ENCODE measurements at places on chromosomes 7 and 10.

GRCh38 chr7:49400891-49401550, 372.4 kb upstream of the VWC2 start:
- DNase-seq, result no peak

DNA sequence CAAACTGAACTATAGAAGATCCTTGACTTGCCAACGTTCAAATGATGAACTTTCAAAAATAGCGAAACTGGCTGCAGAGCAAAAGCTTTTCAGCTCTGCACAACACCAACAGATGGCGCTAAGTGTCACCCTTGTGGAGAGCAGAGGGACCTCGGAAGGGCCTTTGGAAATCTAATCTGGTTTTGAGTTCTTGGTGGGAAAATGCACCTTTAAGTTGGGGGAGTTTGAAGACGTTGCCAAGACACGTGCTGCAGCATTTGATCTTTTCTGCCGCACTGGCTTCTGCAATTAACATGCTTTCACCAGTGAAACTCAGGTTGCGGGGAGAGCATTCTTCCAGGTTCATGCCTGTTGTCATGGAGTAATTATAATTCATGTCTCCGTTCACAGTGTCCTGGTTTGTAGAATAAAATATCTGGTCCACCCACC, 26.3 kb upstream of the WDR11 start:
- DNase-seq, result no peak

GRCh38 chr7:106010866-106011265, 47.8 kb downstream of the CDHR3 start:
- DNase-seq, result no peak

GRCh38 chr10:115092555-115093285, 445 bp upstream of the ATRNL1 start:
- DNase-seq, result no peak

DNA sequence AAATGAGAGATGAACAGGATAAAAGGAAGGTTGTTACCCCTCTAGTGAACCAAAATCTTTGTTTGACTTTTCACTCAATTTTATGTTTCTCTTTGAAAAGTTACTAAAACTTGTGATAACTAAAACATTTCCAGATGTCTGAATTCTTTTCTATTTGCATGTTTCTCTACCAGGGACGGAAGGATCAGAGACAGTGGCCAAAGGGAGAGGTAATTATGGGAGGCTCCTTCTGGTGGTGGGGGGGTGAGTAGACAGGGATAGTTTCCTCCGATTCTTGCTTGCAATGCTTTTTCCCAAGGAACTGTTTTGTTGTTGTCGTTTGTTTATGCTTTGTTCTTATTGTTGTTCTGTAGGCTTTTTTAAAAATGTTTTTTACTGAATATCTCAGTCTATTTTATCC, 374.8 kb downstream of the INHBA start:
- DNase-seq, result no peak

- no peak for DNase-seq
These were observed 25.2 kb downstream of the ZNF775 start for GRCh38 chr7:150404172-150404804.

DNA sequence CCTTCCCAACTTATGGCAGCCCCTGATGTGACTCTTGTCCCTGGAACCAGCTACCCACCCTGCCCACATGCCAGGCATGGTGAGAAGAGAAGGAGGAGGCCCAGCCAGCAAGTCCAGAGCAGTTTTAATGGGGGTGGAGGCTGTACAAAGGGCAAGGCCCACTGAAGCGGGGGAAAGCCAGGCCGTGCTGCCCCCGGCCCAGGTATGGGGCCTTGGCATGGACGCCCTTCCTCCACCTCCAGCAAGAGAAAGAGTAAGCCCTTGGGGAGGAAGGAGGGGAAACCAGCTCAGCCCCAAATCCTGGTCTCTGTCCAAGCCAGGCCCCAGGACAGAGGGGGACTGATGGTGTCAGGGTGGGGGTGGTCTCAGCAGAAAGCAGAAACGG, 7.0 kb downstream of the NFKB2 start:
- no peak for DNase-seq

DNA sequence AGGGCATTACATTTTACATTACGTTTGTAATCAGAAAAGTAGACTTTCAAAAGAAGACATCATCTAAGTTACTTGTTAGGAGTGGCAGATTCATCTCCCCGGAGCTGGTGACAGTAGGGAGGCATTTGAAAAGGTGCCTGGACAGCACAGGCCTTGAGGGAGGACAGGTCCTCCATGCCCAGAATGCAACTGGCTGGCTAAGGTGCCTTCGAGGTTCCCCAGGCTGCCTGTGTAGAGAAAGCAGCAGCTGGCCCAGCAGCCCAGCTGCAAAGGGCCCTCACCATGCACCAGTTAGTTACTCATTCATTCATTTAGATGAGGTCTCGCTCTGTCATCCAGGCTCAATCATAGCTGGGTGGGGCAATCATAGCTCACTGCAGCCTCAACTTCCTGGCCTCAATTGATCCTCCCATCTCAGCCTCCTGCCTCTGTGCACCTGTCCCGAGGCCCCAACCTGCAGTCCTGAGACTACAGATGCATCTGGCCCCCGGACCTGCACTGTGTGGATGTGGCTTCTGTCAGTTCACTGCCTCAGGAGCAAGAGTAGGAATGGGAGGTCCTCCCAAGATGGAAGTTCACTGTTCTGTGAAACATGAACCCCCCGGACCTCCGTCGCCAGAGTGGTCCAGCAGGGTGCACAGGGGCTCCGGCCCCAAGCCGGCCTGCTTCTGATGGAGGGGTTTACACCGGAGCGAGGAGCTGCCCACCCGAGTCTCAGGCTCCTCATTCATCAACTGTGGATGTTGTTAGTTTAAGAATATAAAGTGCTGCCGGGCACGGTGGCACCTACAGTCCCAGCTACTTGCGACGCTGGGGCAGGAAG, 36.6 kb downstream of the PRKAG2 start:
- DNase-seq, result no peak

DNA sequence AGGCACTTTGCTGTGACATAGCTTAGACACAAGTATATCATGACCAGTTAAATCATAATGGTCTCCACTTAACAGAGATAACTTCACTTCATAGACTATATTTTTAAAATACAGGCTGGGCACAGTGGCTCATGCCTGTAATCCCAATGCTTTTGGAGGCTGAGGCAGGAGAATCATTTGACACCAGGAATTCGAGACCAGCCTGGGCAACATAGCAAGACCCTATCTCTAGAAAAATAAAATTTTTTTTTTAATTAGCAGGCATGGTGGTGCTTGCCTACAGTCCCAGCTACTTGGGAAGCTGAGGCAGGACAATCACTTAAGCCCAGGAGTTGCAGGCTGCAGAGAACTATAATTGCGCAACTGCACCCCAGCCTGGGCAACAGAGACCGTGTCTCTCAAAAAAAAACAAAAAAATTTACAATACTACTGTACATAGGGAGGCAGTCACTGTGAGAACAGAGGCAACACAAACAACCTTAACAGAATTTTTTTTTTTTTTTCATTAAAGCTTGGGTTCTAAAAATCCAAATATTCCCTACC, 105.1 kb downstream of the USP6NL start:
- DNase-seq, result no peak

- no peak for DNase-seq
These were observed 4.0 kb upstream of the SH2B2 start for GRCh38 chr7:102282465-102283362.

GRCh38 chr10:63627396-63627795, 106.2 kb downstream of the REEP3 start:
- no peak for DNase-seq

DNA sequence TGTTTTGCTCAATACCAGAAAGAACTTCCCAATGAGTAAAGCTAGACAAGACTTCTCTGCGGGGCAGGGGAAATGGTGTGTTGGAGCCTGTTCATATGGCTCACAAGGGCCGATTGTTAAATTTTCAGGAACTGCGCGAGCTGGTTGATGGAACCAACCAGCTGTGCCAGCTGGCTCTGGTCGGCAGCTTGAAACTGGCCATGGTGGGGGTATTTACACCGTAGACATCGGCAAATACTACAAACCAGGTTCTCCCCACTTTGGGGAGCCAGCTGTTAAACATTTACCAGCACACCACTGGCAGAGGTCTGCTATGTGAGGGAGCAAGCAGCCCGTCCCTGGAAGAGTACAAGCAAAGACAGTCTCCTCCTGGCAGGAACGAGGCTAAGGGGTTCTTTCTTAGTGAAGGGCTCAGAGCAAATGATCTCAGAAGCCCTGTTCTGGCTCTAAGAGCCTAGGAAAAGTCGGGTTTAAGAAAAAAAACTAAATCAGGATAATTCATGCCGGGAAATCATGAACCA, 8.8 kb upstream of the ZMIZ1 start:
- DNase-seq, result no peak

GRCh38 chr7:334618-335357, 44.8 kb downstream of the FOXL3 start:
- DNase-seq, result no peak

DNA sequence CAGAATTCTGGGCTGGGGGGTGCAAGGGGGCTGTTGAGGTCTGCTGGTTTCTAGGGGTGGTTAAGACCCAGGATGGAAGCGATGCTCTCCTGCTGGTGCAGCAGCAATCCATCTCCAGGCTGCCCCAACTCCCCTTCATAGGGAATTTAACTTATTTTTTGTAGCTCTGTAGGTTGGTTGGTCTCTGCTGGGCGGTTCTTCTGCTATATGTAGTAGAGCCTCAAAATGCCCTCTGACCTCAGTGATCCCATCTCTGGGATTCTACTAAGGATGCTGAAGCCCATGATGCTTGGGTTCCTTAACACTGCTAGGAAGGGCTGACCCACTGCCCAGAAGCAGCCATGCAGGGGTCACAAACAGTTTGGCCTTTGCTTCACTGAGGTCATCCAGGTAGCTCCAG, 49.2 kb downstream of the LRRC20 start:
- DNase-seq, result no peak

- DNase-seq, result no peak
These were observed 706.7 kb downstream of the PCDH15 start for GRCh38 chr10:54094321-54094720.

- DNase-seq, result no peak
These were observed 114.3 kb upstream of the YAE1 start for GRCh38 chr7:39451901-39452300.

DNA sequence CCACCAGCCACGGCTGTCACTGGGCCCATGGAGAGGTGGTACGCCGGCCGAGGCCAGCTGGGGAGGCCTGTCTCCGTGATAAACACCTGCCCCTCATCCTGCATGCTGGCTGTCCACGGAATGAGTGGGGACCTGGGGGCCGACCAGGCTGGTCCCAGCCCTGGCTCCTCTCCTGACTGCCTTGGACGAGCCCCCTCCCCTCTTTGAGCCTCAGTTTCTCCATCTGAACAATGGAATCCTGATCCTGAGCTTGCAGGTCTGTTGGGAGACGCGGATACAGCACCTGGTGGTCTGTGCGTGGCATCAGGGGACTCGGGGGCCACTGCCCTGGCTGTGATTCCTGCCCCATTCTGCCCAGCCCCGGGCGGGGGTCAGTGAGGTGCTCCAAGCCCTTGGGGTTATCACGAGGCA, 109.9 kb downstream of the MICALL2 start:
- no peak for DNase-seq

GRCh38 chr7:33753881-33754525, 151.3 kb upstream of the BMPER start:
- no peak for DNase-seq

- no peak for DNase-seq
These were observed 4.8 kb downstream of the PTF1A start for GRCh38 chr10:23196915-23197314.

DNA sequence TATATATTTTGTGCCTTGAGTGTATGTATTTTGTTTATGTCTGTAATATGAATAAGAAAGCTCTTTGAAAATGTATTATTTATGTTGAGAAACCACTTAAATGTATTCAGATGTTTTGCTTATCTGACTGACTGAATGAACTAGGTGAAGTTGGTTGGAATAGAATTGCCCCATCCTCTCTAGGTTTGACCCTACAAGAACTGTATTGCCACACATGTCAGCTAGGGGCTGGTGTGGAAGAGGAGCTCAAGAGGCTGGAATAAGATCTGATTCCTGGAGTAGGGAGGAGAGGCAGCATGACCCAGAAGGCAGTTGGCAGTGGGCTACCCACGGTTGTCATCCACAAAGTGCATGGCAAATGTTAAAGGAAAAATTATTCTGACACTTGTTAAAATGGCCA, 9.1 kb downstream of the SSMEM1 start:
- DNase-seq, result no peak
